Activated B cell treated with CpG ODN at 0.5 μM for 24 hours (primary cell): ENCODE measurements at places on chromosomes 16 and 17. TPM values are rescaled to one million over a fixed set of nuclear protein-coding genes. Genes with fewer than 3 reads are reported as not detected.

Gene NUPR1
- total RNA-seq, result not detected in 2 replicates

Gene ORAI3
- total RNA-seq, result 25.1 and 30.6 TPM in 2 replicates

DNA sequence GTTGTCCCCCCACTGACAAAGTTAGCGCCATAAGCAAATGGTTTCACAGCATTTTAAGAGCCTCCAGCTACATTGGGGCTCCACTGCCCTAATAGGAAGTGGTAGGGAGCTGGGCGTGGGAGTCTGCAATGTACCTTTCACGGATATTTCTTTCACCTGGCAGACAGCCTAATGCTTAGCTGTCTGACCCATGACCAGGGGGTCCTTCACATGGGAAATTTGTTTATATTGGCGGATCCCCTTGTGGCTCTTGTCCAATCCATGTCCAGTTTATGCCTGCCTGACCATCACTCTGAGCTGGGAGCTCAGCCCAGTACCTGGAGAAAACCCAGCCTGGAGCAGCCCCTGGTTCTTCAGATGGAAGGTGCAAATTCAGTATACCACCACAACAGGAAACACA lies 145.0 kb downstream of the ZNF18 start:
- H3K27me3 ChIP-seq, result no peaks in the 10 kb centered on the region
- no peak for DNase-seq
- no peaks in the 10 kb centered on the region for H3K36me3 ChIP-seq
- no peaks in the 10 kb centered on the region for H3K4me1 ChIP-seq
- H3K4me3 ChIP-seq, result no peak overlapping the region

DNA sequence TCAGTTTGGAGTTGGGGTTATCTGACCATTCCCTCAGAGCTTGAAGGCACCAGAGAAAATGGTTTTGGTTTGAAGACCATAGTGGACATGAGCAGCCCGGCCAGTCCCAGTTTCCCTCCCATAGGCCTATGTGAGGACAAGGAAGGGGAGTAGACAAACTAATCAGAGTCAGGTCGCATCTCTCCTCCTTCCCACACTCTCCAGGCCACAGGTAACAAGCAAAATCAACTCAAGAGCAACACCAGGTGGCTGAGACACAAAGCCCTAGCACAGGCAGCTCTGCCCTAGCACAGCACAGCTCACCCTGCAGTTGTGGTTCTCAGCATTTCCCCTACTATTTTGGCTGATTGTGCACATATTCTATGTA lies 7.2 kb downstream of the SUPT4H1 start:
- no peaks in the 10 kb centered on the region for H3K27me3 ChIP-seq
- peaks cover 72% of the 10 kb centered on the region for H3K36me3 ChIP-seq
- peak overlapping the region; percentile 83 for H3K4me3 ChIP-seq
- no peak for DNase-seq
- H3K27ac ChIP-seq, result peak overlapping the region; percentile 99

DNA sequence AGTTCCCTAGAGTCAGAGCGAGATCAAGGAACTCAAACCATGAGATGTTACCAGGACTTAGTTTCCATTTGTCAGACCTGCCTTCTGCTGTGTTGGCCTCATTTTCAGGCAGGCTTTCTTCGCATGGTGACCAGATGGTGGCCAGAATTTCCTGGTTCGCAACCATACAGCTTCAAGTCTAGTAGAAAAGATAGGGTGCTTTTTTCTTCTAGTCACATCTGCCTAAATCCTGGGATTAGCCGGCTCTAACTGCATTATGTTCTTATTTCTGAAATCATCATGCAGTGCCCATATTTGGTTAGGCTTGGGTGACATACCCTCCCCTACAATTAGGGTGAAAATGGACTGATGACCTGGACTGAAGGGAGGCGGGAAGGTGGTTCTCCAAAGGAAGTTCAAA lies 131.5 kb downstream of the SHISA9 start:
- H3K27ac ChIP-seq, result no peak overlapping the region
- H3K27me3 ChIP-seq, result no peaks in the 10 kb centered on the region
- H3K4me3 ChIP-seq, result no peak overlapping the region
- DNase-seq, result no peak
- H3K36me3 ChIP-seq, result no peaks in the 10 kb centered on the region

GRCh38 chr17:40457964-40458791 lies 14.9 kb downstream of the IGFBP4 start:
- H3K27me3 ChIP-seq, result no peaks in the 10 kb centered on the region
- H3K27ac ChIP-seq, result no peak overlapping the region
- H3K4me3 ChIP-seq, result no peak overlapping the region
- peaks cover 29% of the 10 kb centered on the region for H3K36me3 ChIP-seq
- DNase-seq, result no peak

DNA sequence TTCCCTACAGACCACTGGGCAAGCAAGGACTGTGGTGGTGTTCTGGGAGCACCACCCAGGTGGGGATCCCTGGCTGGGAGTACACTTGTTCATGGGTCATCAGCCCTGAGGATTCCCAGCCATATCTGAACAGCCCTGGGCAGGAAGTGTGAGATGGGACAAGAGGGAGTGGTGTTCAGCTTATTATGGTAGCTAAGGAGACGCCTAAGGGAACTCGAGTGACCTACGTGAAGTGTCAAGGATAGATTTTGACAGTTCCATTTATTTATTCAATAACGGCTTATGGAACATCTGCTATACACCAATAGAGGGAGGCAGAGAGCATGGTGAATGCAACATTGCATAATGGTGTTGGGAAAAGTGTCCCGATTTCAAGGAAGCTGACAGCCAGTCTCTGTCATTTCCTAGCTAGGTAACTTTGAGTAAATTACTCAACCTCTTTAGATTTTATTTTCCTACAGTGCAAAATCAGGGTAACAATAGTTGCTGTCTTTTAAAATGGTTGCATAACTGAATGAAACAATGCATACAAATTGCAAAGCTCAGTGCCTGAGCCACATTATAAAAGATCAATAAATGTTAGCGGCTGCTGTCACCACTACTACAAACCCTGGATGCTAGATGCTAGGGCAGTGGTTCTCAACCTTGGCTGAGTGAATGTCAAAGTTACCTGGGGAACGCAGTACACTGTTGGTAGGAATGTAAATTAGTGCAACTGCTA lies 534.1 kb downstream of the GRIN2A start:
- no peak overlapping the region for H3K4me3 ChIP-seq
- no peaks in the 10 kb centered on the region for H3K36me3 ChIP-seq
- DNase-seq, result no peak
- no peak overlapping the region for H3K27ac ChIP-seq
- peaks cover 16% of the 10 kb centered on the region for H3K27me3 ChIP-seq

DNA sequence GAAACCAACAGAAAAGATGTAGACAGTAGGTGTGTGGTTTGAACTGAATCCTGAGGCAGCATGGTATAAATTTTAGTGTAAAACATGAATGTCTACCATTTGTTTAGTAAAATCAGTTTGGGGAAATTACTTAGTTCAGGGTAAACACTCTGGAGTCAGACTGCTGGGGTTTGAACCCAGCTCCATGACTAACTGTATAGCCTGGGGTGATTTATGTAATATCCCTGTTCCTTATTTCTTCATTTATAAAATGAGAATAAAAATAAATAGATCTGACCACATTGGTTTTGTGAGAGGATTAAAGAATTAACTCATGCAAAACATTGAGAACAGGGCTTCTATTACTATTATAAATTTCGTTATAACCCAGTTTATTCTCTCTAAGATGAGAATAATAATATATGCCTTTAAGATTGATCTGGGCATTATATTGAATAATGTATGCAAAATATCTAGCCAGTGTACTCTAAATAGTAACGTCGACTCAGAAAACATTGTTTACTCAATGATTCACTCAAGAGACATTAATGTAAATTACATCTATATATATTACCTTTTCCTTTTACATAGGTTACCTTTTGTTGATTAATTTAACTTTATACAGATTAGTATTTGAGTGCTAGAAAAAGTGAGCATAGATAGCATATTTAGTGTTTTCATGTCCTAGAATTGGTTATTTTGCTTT lies 120.6 kb upstream of the KCNJ16 start:
- no peak overlapping the region for H3K27ac ChIP-seq
- H3K27me3 ChIP-seq, result no peaks in the 10 kb centered on the region
- DNase-seq, result no peak

DNA sequence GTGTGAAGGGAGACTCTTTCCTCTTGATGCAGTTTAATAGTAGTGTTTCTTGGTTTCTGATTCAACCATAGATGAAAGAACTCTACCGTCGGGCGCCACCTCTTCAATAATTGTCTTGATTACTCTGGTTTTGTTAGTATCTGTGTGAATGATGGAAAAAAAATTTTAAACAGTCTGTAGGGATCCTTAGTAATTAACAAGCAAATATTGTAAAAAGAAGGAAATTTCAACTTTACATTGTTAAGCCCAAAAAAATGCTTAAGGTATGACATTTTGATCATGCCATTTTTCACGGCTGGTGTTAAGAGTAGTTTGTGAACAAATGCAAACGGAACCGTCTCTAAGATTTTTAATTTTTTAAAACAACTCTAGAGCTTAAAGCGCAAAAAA lies 4.1 kb downstream of the KRT10 start:
- H3K4me3 ChIP-seq, result peak overlapping the region; percentile 87
- peaks cover 18% of the 10 kb centered on the region for H3K27me3 ChIP-seq
- peak overlapping the region; percentile 83 for H3K27ac ChIP-seq
- H3K4me1 ChIP-seq, result peaks cover 10% of the 10 kb centered on the region
- no peak for DNase-seq

- H3K36me3 ChIP-seq, result no peaks in the 10 kb centered on the region
- no peak for DNase-seq
- peaks cover 8% of the 10 kb centered on the region for H3K27me3 ChIP-seq
These were observed 27.9 kb downstream of the IGFBP4 start for GRCh38 chr17:40470932-40471828.

GRCh38 chr16:11183951-11184350 lies 72.1 kb downstream of the SOCS1 start:
- H3K36me3 ChIP-seq, result peaks cover 19% of the 10 kb centered on the region
- no peak for DNase-seq
- H3K4me1 ChIP-seq, result peaks cover 53% of the 10 kb centered on the region
- H3K27me3 ChIP-seq, result no peaks in the 10 kb centered on the region
- H3K4me3 ChIP-seq, result no peak overlapping the region
- H3K27ac ChIP-seq, result peak overlapping the region; percentile 87

- no peaks in the 10 kb centered on the region for H3K27me3 ChIP-seq
- H3K36me3 ChIP-seq, result peaks cover 10% of the 10 kb centered on the region
- H3K27ac ChIP-seq, result no peak overlapping the region
- H3K4me3 ChIP-seq, result peak overlapping the region; percentile 32
- no peak for DNase-seq
These were observed 164.0 kb downstream of the LAT start for GRCh38 chr16:29148867-29149272.

DNA sequence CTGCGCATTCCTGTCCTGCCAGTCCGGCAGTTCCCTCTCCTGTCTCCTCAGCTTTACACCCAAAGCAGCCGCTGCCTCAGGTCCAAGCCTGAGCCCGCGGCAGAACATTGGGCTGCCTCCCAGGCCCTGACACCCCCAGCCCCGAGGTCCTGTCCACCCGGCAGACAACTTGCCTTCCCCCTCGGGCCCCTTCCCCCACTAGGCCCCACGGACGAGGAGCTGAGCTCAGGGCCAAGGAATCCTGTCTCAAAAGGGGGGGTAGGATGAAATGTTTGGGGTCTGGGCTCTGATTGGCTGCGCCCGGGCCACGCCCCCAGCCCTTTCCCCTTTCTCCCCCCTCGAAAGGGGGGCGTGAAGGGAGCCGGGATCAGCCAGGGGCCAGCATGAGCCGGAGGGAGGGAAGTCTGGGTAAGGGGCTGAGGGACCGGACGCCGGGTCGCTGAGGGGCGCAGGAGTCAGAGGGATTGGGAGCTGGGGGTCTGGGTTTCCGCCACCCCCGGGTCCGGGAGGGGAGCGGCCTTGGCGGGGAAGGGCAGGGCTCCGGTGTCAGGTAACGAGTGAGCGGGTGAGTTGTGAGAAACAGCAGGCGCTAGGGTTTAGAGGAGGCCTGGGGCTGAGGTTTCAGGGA lies at the start of gene CTF1:
TSS of gene CTF1 (plus strand) at position 354 of the 628 bp plus-strand sequence. CDS start at position 384, 30 bp downstream.
- peak within 1 kb of the TSS; percentile 88 for H3K27ac ChIP-seq
- H3K36me3 ChIP-seq, result peaks cover 3% of the 10 kb centered on the region
- DNase-seq, result peak; percentile 38

DNA sequence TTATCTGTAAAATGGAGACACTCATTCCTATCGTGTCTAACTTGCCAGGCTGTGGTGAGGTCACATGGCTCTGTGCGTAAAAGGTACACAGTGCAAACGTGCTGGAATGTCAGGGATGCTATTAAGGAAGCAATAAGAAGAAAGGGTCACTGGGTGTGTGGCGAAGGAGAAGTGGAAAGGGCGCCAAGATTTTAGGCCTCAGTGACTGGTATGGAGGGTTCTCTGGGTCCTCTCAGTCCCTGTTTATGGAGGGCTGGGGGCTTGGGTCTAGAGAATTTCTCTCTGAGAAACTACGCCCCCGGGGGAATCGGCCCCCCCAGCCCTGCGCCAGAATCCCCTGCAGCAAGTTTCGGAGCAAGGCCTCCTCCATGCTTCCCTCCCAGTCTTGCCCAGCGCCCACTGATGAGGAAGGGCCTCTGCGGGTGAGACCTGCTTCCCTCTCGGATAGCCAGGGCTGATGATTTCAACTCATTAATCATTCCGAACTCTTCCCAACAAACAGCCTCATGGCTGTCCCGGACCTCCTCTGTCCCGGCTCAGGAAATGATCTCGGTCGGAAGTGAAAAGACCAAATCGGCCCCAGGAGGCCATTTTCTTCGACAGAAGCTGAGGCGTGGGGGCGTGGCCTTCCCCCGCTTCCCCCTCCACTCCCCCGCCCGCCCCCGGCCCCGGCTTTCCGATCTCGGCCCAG lies 1.2 kb upstream of the HEXIM1 start:
- H3K36me3 ChIP-seq, result peaks cover 19% of the 10 kb centered on the region
- H3K4me3 ChIP-seq, result peak overlapping the region; percentile 96
- peak overlapping the region; percentile 100 for H3K27ac ChIP-seq
- H3K4me1 ChIP-seq, result peaks cover 65% of the 10 kb centered on the region
- H3K27me3 ChIP-seq, result no peaks in the 10 kb centered on the region

- H3K27me3 ChIP-seq, result peaks cover 10% of the 10 kb centered on the region
- DNase-seq, result no peak
- peak overlapping the region; percentile 32 for H3K27ac ChIP-seq
- H3K4me1 ChIP-seq, result peaks cover 34% of the 10 kb centered on the region
- no peaks in the 10 kb centered on the region for H3K36me3 ChIP-seq
- H3K4me3 ChIP-seq, result no peak overlapping the region
These were observed 4.5 kb upstream of the MMP28 start for GRCh38 chr17:35799942-35800341.

DNA sequence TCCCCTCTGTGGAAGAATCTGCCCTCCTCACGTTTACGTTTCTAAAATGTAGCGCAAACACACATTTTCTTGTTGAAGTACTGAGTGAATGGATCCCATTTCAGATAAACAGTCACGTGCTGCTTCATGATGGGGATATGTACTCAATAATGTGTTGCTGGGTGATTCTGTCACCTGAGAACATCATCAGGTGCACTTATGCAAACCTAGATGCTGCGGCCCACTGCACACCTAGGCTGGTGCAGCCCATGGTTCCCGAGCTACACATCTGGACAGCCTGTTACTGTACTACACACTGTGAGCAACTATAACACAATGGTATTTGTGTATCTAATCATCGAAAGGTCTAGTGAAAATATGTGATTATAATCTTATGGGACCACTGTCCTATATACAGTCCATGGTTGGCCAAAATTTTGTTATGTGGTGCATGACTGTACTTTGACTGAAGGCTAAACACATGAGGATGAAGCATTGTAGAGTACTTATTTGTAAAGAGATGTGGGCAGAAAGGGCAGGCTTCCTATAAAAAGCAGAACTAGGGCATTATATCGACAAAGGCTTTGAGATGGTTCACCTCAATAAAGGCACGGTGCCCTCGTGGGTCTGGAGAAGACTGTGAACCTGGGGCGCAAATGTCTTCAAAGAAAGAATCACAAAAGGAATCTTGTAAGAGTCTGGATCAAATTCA lies 26.3 kb downstream of the MARF1 start:
- H3K4me1 ChIP-seq, result peaks cover 4% of the 10 kb centered on the region
- DNase-seq, result no peak
- peak overlapping the region; percentile 46 for H3K27ac ChIP-seq
- H3K4me3 ChIP-seq, result no peak overlapping the region
- H3K36me3 ChIP-seq, result peaks cover 88% of the 10 kb centered on the region
